PC-9 (cell line): ENCODE measurements at places on chromosomes 3 and 15.

DNA sequence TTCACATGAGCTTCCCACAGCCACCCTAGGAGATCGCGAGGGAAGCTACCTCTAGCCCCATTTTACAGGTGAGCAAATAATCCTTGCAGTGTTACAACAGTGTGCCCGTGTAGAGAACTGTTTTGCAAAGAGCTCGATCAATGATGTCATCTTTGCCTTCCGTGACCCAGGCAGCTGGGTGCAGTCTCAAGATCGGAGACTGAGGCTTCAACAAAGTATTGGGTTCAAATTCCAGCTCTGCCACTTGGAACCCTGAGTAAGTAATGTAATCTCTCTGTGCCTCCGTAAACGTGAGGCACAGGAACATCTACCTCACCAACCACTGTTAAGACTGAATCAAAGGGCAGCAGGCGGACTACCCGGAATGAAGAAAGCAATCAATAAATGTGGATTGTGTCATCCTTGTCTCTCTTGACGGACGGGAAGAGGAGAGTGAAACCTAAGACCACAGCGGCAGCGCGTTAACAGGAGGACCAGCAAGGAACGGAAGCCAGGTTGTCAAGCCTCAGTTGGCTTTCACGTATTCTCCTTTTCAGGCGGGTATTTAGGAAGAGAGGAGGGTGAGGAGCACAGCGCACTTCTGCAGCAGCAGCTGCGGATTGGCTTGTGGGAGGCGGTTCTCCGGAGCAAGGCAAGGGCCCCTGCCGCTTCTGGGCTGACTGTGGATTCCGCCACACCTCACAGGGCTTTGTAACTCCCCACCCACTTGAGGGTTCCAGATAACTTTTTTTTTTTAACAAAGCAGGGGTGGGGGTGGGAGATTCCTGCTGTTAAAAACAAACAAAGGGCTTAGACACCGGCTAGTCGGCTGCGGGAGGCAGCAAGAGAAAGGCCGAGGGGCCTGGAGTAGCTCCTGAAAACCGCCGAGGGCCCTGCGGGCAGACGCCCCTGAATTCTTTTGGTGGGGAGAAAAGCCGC, 1.5 kb upstream of the SMAD3 start:
- no peak for DNase-seq

GRCh38 chr15:37059086-37059485, 41.3 kb downstream of the MEIS2 start:
- DNase-seq: peak; percentile 15

- DNase-seq: no peak
Measured at GRCh38 chr3:160665784-160666526, 11.0 kb upstream of the ARL14 start.

DNA sequence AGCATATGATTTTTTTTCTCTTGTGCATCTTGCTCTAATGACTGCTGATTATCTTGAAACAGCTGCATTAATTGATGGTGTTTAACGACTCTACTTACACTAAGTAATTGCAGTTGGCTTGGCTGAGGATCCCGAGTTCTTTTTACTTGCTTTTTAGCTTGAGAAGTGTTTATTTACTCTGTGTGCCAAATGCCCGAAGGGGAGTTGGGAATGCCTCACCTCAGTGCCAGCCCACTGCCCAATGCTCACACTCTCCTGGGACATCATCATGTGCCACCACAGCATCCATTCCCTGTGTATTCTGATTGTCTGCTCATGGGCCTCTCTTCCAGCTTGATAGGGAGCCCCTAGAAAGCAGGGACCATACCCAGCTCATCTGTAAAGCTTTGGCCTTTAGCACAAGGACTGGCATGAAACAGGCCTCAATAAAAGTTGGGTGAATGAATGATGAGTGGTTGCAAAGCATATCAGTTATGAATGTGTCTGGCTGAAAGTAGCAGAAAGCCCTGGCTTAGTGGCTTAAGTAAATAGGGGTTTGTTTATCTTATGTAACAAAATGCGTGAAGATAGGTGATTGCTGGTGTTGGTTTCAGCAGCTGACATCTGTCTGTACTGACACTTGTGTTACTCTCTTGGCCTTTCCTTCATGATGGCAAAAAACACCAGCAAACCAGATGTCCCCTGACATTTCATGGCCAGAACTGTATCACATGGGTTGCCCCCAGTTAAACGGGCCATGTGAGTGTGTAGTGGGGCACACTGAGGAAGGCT, 8.1 kb downstream of the PXYLP1 start:
- no peak for DNase-seq
